ENCODE measurements at places on chromosomes 16 and 17. TPM values are rescaled to one million over a fixed set of nuclear protein-coding genes. Genes with fewer than 3 reads are reported as not detected.

DNA sequence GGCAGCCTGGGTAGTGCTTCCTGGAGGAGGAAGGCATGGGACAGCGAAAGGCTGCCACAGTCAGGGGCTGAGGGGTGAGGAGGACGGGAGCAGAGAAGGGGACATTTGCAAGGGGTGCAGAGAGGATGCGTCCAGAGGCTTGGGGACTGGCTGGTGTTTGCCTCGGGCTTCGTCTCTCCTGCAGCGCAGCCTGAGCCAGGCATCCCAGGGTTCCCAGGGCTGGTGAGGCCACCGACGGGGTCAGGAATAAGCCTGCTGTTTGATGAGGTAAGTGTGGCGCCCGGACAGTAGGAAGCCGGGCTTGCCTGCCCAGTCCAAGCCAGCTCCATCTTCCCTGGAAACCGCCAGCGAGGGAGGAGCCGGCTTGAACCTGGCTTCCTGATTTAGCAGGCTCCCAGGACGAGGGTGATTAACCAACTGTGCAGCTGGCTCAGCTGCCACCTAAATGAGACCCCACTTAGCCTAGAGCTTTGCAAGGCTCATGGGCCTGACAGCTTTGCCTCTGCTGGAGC, 47.8 kb downstream of the PITPNM3 start:
- DNase-seq, result no peak

- DNase-seq, result no peak
These were observed 631 bp downstream of the TRAF7 start for GRCh38 chr16:2155977-2156848.

DNA sequence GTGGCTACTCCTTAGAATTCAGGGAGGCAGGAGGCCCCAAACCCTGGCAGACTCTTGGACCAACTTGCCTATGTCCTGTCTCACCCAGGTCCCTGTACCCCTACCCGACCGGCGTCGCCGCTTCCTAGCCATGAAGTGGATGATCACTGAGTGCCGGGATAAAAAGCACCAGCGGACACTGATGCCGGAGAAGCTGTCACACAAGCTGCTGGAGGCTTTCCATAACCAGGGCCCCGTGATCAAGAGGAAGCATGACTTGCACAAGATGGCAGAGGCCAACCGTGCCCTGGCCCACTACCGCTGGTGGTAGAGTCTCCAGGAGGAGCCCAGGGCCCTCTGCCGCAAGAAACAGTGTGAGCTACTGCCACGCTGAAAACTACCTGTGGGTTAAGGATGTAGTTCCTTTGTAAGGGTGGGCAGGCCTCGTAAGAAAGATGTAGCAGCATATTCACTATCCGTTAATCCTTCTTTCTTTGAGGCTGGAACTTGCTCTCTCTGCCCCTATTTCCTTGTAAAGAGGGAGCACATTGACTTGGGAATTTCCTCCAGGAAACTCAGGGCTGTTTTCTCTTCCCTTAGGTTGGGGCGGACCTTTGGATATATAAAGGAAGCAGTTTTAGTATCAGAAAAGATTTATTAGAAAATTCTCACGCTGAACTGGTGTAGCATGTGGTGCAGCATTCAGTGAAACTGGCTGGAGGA, 4.1 kb downstream of the MRPS7 start:
- DNase-seq, result no peak

- no peak for DNase-seq
These were observed 74.7 kb upstream of the NKD1 start for GRCh38 chr16:50473356-50473945.

KIAA0753 gene
- total RNA-seq, result 15.9 TPM

GRCh38 chr17:7476951-7477350, 2.5 kb downstream of the ZBTB4 start:
- no peak for DNase-seq

NME2 gene
- total RNA-seq, result 338 TPM

ASB16 gene
- 2.3 TPM for total RNA-seq

GRCh38 chr16:75258807-75259141, 7.3 kb upstream of the BCAR1 start:
- peak; percentile 1 for DNase-seq

GRCh38 chr17:5467416-5467815, 1.4 kb downstream of the DHX33 start:
- DNase-seq, result no peak

All from thoracic aorta (tissue), 2 donors.